ENCODE measurements at places on chromosomes 3 and 15. TPM values are rescaled to one million over a fixed set of nuclear protein-coding genes. Genes with fewer than 3 reads are reported as not detected.

GRCh38 chr15:51075826-51076523 is 18.7 kb downstream of the TNFAIP8L3 start:
- no peak for DNase-seq

DNA sequence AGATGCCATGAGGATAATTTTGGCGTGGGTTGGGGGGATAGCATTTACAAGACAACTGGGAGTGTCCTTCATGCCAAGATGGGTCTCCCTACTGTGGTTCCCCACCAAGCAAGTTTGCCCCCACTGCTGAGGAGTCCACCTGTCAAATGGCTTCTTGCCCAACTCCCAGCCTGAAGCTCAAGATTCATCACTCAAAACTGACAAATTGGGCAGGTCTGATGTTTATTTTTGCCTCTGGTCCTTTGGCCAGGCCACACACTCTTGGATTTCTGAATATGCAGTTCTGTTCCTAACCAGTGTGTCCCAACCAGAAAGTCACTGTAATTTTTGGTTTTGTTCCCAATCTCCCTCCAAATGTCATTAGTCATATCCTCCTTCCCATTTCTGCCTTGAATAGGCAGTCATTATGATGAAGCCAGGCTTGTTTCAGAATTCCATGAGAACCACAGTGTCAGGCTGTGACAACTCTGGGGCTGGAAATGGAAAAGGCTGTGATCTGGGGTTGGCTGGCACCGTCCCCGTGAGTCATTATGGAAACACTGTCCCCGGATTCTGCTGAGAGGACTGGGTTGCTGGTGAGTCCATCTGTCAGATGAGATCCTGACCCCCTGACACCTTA is 29.3 kb upstream of the MEF2A start:
- DNase-seq: peak; percentile 65

CPNE9 gene
- total RNA-seq: not detected

DNA sequence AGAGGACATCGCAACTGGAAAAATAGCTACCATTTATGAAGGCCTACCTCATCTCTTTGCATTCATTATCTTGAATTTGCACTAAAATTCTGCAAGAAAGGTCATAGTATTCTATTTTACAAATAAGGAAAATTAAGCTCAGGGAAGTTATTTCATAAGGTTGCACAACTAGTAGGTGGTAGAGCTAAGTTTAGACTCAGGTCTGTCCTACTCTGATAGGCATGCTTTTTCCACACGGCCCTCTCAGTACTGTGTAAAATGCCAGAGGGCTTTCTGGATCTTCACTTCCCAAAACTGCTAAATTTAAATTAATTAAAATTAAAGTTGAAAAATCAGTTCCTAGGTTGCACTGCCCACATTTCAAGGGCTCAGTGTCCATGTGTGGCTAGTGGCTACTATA is 18.3 kb downstream of the MAP2K1 start:
- DNase-seq: no peak

GRCh38 chr3:42165211-42165610 is 74.1 kb downstream of the TRAK1 start:
- DNase-seq: no peak

- no peak for DNase-seq
Measured at GRCh38 chr3:196499061-196499460, 4.5 kb downstream of the RNF168 start.

TTLL13 gene
- total RNA-seq: not detected

SLC7A14 gene
- not detected for total RNA-seq

DNA sequence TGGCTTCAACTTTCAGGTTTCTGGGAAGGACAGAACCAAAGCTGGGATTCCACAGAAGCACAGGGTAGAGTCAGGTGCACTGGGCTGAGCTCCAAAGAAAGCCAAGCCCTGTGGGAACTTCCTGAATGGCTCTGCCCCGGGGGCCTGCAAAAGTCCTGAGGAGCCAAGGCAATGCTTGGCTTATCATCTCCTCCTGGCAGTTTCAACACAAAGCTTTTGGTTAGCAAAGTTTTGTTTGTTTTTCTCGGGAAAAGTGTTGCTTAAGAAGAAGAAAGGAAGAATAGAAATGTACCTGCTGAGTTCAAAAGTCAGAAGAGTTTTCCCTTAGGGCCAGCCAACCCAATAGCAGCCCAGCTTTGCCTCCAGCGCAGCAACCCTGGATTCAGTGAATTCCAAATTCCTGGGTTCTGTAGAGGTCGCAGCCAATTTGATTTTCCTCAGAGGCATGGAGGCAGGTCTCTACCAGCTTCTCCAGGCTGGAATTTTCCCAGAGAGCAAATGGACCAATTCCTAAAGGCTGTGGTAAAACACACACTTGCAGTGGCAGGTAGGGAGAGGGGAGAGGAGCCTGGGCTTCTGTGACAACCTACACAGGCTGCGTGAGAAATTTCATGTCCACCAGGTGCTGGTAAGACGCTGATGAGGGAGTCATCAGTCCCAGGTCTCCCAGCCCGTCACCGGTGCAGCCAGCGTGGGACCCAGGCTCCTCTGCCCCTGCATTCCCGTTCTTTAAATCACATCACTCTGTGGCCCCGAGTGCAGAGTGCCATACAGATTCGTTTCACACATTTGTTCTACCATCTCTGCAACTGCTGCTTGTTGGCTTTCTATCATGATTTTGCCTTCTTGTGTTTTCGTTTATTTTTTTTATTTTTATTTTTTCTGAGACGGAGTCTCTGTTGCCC is 54.3 kb upstream of the SNRPA1 start:
- DNase-seq: no peak

DNA sequence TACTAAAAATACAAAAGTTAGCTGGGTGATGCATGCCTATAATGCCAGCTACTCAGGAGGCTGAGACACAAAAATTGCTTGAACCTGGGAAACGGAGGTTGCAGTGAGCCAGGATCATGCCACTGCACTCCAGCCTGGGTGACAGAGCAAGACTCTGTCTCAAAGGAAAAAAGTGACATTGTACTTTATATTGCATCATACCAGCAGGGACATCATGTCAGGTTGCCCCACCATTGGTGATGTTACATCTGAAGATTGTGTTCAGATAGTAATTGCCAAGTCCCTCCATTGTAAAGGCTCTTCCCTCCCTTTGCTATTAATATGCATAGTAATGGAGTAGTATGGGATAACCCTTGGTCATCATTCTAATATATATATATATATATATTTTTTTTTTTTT is 44.8 kb downstream of the FOXL2 start:
- DNase-seq: no peak

RTP3 gene
- not detected for total RNA-seq

GRCh38 chr3:165446555-165446954 is 250.4 kb upstream of the SLITRK3 start:
- DNase-seq: no peak

- DNase-seq: no peak
Measured at GRCh38 chr3:71219744-71220638, 363.5 kb downstream of the FOXP1 start.

MYO5A gene
- 55.0 TPM for total RNA-seq

KBTBD13 gene
- 0.21 TPM for total RNA-seq

- DNase-seq: no peak
Measured at GRCh38 chr3:2735392-2735894, 374.7 kb downstream of the IL5RA start.

GRCh38 chr15:39079296-39079847 is 501.5 kb upstream of the THBS1 start:
- DNase-seq: no peak

GRCh38 chr3:170593634-170594033 is 7.8 kb upstream of the SLC7A14 start:
- DNase-seq: no peak

SPPL2A gene
- total RNA-seq: 785 TPM

EXD1 gene
- not detected for total RNA-seq

- no peak for DNase-seq
Measured at GRCh38 chr3:60555686-60556354, 695.4 kb downstream of the FHIT start.

DNA sequence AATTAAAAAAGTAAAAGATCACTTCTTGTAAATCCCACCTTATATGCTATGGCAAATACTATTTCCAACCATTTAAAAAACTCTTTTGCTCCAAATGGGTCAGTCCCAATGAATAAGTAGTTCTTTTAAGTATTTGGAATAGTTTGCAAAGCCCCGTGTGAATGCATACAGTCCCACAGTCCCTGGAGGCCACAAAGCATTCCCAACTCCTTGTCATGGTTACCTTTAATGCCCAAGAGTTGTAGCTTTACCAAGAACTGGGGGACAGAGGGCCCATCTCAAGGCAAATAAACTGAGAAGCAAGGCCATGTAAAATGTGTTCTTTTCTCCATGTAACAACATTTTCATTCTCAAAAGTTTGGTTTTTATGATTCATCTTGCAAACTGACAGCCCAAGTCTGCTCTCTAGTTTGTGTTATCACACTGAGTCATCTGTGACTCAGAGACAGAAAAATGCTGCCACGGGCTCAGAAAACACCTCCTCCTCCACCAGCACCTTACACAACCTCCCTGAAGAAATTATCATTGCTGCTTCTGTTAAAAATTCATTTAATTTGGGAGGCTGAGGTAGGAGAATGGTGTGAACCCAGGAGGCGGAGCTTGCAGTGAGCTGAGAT is 336.2 kb downstream of the ERC2 start:
- peak; percentile 64 for DNase-seq

IVD gene
- total RNA-seq: 39.5 TPM

OXSR1 gene
- 13.3 TPM for total RNA-seq

DNA sequence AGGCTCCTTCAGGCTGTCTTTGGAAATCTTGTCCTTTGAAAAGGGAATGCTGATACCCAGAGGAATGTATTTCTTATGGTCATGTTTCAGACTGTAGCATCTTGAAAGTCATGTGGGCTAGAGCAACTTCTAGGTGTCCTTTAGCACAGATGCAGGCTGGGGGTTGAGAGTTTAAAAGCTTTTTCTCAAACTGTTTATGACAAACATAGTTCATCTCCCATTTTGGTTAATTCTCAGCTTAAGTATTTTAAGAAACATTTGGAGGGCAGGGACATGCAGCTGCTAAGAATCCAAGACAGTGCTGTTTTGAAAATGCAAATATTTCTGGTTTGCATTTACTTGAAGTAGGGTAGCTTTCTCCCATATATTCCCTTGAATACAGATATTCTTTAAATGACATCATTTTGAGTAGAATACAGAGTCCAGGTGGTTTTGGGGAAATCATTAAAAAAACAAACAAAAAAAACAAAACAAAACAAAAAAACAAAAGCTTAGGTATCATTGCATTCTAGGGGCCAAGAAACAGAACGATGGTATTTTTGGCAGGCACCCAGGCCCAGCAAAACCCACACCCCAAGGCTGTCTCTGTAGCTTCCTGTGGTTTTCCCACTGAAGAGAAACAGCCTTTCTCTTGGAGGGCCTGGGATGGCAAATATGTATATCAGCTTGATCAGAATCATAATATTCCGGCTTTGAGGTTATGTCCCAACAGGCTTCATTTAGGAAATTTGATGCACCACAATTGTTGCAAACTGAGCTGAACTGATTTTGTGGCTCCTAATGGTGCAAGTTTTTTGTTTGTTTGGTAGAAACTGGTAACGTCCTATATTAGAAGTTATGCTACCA is 120.0 kb downstream of the ATG7 start:
- no peak for DNase-seq

SLC38A3 gene
- total RNA-seq: not detected

DNA sequence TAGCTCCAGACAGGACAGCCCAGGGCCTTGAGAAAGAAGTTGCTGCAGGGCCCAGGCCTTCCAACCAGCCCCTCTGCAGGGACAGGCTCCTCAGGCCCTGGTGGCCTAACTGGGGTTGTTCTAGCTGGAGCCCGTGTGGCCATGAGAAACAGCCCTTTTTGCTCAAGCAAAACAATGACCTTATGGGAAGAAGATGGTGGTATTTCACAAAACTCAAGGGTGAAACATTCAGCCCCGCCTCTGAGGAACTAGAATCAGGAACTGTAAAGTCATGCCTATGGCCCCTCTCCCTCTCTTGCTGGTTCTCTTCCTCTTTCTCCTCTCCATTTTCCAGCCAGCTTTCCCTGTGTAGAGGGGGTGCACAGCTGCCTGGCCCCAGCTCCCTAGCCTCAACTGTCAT is 273.3 kb downstream of the RPLP1 start:
- no peak for DNase-seq

- no peak for DNase-seq
Measured at GRCh38 chr3:42552830-42553229, 28.9 kb downstream of the SEC22C start.

- DNase-seq: no peak
Measured at GRCh38 chr15:65920121-65920520, 50.8 kb downstream of the RAB11A start.

DNA sequence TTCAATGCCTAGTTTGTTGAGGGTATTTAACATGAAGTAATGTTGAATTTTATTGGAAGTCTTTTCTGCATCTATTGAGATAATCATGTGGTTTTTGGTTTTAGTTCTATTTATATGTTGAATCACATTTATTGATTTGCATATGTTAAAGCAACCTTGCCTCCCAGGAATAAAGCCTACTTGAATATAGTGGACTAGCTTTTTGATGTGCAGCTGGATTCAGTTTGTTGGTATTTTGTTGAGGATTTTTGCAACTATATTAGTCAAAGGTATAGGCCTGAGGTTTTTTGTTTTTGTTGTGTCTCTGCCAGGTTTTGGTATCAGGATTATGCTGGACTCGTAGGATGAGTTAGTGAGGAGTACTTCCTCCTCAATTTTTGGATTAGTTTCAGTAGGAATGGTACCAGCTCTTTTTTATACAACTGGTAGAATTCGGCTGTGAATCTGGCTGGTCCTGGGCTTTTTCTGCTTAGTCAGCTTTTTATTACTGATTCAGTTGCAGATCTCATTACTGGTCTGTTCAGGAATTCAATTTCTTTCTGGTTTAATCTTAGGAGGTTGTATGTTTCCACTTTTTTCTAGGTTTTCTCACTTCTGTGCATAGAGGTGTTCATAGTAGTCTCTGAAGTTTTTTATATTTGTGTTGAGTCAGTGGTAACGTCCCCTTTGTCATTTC is 209.8 kb upstream of the RBMS3 start:
- no peak for DNase-seq

EBLN2 gene
- 0.53 TPM for total RNA-seq

DNA sequence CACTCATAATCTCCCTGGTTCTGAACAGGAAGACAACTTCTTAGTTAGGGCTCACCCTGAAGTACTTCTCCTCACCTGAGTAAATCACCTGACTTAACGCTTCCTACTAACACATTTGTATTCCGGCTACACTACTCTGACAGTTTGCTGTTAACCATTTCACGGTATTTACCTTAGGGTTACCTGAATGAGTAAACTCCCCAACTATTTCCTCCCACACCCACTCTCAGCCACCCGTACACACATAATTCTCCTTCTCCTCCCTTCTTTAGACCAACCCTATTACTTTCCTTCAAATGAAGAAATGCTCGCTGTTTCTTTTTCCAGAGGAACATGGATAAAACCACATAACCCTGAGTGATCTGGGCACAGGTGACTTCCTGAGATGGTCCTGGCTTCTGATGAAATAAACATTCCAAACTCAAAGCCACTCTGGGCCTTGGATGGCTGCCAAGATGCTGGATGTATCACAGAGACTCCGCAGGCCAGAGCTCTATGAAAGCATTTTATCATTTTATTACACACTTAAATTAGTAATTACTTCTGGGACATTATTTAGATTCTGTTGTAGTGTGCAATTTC is 183.6 kb upstream of the ATP11B start:
- no peak for DNase-seq

ARGFX gene
- total RNA-seq: not detected

- no peak for DNase-seq
Measured at GRCh38 chr15:25504307-25504706, 65.5 kb upstream of the UBE3A start.

ADGRG7 gene
- total RNA-seq: not detected

- DNase-seq: no peak
Measured at GRCh38 chr3:133938770-133939462, 43.2 kb upstream of the RAB6B start.
